ENCODE measurements at places on chromosomes 5 and 9. TPM values are rescaled to one million over a fixed set of nuclear protein-coding genes. Genes with fewer than 3 reads are reported as not detected.

Gene SAPCD2
- 6.6 TPM for total RNA-seq

Gene ORM2
- total RNA-seq: not detected

Gene TBC1D2
- total RNA-seq: 5.2 TPM

Gene ZNF189
- 10.6 TPM for total RNA-seq

Gene CCDC192
- not detected for total RNA-seq

Gene RBM27
- 21.8 TPM for total RNA-seq

Gene FOXD1
- total RNA-seq: 0.46 TPM

Gene PARP8
- total RNA-seq: 36.9 TPM

Gene ASPN
- total RNA-seq: not detected

Gene RNF208
- 4.4 TPM for total RNA-seq

Gene CDC20B
- not detected for total RNA-seq

Gene CLIC3
- 0.61 TPM for total RNA-seq

DNA sequence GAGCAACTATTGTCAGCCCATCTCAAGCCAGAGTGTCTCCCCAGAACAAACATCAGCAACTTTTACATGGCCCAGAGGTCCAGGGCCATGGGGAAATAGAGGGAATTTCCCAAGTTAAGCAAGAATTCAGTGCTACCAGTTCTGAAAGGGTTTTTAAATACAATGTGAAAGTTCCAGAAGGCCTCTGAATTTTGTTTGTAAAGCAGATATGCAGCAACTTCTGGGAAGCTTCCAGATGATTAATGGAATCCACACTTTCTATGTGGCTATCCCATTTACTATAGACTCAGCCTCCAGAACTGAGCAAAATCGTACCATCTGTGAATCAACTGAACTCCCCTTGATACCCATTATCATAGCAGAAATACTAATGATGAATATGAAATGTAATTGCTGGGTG, 93.8 kb downstream of the FEM1C start:
- no peak overlapping the region for H3K4me3 ChIP-seq
- no peaks in the 10 kb centered on the region for H3K36me3 ChIP-seq
- peaks cover 6% of the 10 kb centered on the region for H3K27me3 ChIP-seq
- no peaks in the 10 kb centered on the region for H3K4me1 ChIP-seq

DNA sequence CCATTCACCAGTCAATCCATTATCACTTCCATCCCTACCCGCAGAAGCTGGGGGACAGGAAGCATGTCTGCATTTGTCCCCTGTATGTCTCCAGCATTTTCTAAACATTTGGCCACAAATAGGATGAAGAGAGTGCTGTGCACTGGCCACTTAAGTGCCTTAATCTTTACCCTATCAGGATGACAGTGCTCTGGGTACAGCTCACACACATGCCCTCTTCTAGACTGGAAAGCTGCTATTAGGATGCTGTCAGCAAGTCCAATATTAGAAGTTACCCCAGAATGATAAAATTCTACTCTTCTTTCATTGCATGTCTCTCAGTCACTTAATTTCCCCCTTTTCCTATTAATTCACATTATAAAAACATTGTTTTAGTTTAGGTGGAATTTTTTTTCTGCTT, 168.4 kb downstream of the RASEF start:
- no peaks in the 10 kb centered on the region for H3K36me3 ChIP-seq
- H3K4me3 ChIP-seq: no peak overlapping the region
- H3K27me3 ChIP-seq: no peaks in the 10 kb centered on the region
- no peaks in the 10 kb centered on the region for H3K4me1 ChIP-seq
- no peak overlapping the region for H3K27ac ChIP-seq
- DNase-seq: no peak

DNA sequence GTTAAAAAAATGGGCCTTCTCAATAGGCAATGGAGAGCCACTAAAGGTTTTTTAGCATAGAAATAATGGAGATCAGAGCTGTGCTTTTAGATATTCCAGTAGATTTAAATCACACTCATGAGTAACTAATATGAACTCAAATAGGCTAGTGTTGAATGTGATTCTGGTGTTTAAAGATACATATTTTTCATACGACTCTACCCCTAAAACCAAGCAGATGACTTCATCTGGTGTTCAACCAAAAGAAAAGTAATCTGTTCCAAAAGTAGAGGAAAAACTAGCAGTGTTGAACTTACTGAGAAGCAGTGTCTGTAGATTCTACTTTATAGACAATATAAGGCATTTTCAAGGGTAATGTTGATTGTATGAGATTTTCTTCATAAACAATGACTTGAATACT, 138.1 kb downstream of the TSSK1B start:
- no peak for DNase-seq
- no peaks in the 10 kb centered on the region for H3K36me3 ChIP-seq
- H3K27me3 ChIP-seq: peaks cover 13% of the 10 kb centered on the region

GRCh38 chr5:113047234-113047633, 70.6 kb downstream of the DCP2 start:
- H3K27ac ChIP-seq: no peak overlapping the region
- H3K36me3 ChIP-seq: peaks cover 2% of the 10 kb centered on the region
- H3K4me1 ChIP-seq: peaks cover 19% of the 10 kb centered on the region
- DNase-seq: no peak
- no peaks in the 10 kb centered on the region for H3K27me3 ChIP-seq
- H3K4me3 ChIP-seq: no peak overlapping the region

GRCh38 chr5:56323505-56323904, 90.4 kb upstream of the ANKRD55 start:
- no peaks in the 10 kb centered on the region for H3K27me3 ChIP-seq
- H3K4me1 ChIP-seq: peaks cover 79% of the 10 kb centered on the region
- DNase-seq: peak; percentile 65
- no peaks in the 10 kb centered on the region for H3K36me3 ChIP-seq
- H3K4me3 ChIP-seq: no peak overlapping the region

GRCh38 chr5:135034236-135034962, 371 bp upstream of the PITX1 start:
- H3K27ac ChIP-seq: no peak overlapping the region
- peaks cover 74% of the 10 kb centered on the region for H3K27me3 ChIP-seq
- peak; percentile 61 for DNase-seq
- H3K4me1 ChIP-seq: peaks cover 34% of the 10 kb centered on the region

GRCh38 chr9:117744856-117745389, 40.7 kb downstream of the TLR4 start:
- no peak overlapping the region for H3K4me3 ChIP-seq
- peaks cover 3% of the 10 kb centered on the region for H3K4me1 ChIP-seq
- H3K27ac ChIP-seq: no peak overlapping the region

- H3K36me3 ChIP-seq: no peaks in the 10 kb centered on the region
- H3K27ac ChIP-seq: no peak overlapping the region
- DNase-seq: no peak
- H3K27me3 ChIP-seq: peaks cover 6% of the 10 kb centered on the region
These were observed 93.6 kb upstream of the FER start for GRCh38 chr5:108654051-108654450.

DNA sequence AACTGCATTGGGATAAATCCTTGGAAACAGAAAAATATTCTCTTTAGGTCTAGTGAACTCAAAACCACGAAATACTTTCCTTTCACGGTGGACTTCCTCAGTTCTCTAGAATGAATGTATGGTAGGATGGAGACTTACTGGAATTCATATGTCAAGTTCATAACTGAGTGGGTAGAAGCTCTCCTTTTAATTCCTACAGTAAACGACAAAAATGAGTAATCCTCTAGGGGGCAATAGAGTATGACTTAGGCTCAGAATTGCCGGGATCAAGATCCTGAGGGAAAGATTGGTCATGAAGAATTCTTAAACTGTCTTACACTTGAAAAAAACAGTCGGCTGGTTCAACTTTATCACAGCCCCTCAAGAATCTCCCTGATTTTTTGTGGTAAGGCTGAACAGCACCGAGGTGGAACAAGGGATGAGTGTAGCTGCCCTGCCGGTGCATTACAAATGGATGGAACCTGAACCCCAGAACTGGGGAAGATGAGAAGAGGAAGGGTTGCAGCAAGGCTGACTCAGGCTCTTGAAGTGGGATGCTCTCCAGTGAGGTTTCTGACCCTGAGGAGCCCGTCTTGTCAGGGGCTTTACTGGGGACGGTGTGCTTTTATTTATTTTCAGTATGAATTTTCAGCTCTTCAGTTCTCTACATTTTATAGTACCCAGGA, 14.0 kb upstream of the LOX start:
- no peaks in the 10 kb centered on the region for H3K4me1 ChIP-seq
- no peaks in the 10 kb centered on the region for H3K36me3 ChIP-seq

GRCh38 chr9:130288393-130288792, 22.8 kb downstream of the HMCN2 start:
- H3K4me1 ChIP-seq: no peaks in the 10 kb centered on the region
- peaks cover 28% of the 10 kb centered on the region for H3K27me3 ChIP-seq
- H3K4me3 ChIP-seq: no peak overlapping the region

GRCh38 chr5:76271836-76272235, 131.2 kb upstream of the IQGAP2 start:
- H3K36me3 ChIP-seq: no peaks in the 10 kb centered on the region
- no peaks in the 10 kb centered on the region for H3K27me3 ChIP-seq
- H3K27ac ChIP-seq: no peak overlapping the region
- H3K4me1 ChIP-seq: peaks cover 41% of the 10 kb centered on the region
- H3K4me3 ChIP-seq: no peak overlapping the region
- DNase-seq: no peak

GRCh38 chr9:8284884-8285283, 485.3 kb upstream of the DMAC1 start:
- H3K36me3 ChIP-seq: no peaks in the 10 kb centered on the region
- no peak overlapping the region for H3K27ac ChIP-seq
- no peak overlapping the region for H3K4me3 ChIP-seq
- H3K27me3 ChIP-seq: no peaks in the 10 kb centered on the region
- DNase-seq: no peak

DNA sequence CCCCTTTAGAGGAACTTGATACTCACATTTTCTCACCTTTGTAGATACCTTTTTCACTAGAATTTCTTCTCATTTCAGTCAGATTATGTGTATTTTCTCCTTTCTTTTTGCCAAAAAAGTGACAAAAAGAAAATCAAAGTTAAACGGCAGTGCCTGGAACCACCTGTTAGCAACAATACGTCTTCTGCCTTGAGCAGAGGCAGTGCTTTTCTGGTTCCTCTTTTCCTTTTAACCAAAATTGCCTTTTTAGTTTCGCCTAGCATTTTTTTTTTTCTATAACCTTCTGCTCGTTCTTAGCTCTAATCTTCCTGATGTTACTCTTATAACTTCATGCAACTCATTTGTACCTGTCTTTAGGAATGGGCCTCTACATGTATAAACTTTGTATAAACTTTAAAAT, 26.1 kb downstream of the SMIM32 start:
- peaks cover 7% of the 10 kb centered on the region for H3K36me3 ChIP-seq
- H3K4me3 ChIP-seq: no peak overlapping the region

GRCh38 chr5:78720997-78721396, 72.4 kb upstream of the LHFPL2 start:
- H3K27me3 ChIP-seq: no peaks in the 10 kb centered on the region
- no peaks in the 10 kb centered on the region for H3K4me1 ChIP-seq
- no peak overlapping the region for H3K27ac ChIP-seq

DNA sequence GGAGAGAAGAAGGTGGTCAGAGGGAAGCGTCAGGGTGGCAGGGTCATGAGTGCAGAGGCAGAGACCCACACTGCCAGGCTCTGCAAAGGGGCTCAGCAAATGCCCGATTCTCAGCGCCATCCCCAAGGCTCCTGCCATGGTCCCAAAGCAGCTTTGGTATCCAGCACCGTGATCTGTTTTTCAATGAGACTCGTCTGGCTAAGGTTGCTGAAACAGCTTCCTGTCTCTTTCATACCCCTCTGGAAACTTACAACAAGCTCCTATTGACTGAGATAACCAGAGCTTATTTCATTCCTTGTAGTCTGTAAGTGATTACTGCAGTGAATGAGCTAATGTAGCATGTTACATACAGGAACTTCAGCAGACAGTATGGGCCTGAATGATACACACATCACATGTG, 568.6 kb upstream of the DAP start:
- H3K36me3 ChIP-seq: no peaks in the 10 kb centered on the region
- no peaks in the 10 kb centered on the region for H3K27me3 ChIP-seq
- no peaks in the 10 kb centered on the region for H3K4me1 ChIP-seq
- no peak overlapping the region for H3K27ac ChIP-seq

GRCh38 chr5:41191249-41191648, 22.1 kb downstream of the C6 start:
- no peak overlapping the region for H3K4me3 ChIP-seq
- H3K27ac ChIP-seq: no peak overlapping the region
- no peaks in the 10 kb centered on the region for H3K27me3 ChIP-seq
- DNase-seq: no peak

GRCh38 chr5:28369418-28369817, 1331.0 kb upstream of the CDH9 start:
- no peaks in the 10 kb centered on the region for H3K4me1 ChIP-seq
- no peaks in the 10 kb centered on the region for H3K27me3 ChIP-seq
- no peaks in the 10 kb centered on the region for H3K36me3 ChIP-seq
- no peak overlapping the region for H3K4me3 ChIP-seq

- no peaks in the 10 kb centered on the region for H3K36me3 ChIP-seq
- DNase-seq: no peak
- no peak overlapping the region for H3K27ac ChIP-seq
- no peaks in the 10 kb centered on the region for H3K4me1 ChIP-seq
- H3K27me3 ChIP-seq: peaks cover 6% of the 10 kb centered on the region
These were observed 171.4 kb upstream of the NFIB start for GRCh38 chr9:14485366-14485765.

DNA sequence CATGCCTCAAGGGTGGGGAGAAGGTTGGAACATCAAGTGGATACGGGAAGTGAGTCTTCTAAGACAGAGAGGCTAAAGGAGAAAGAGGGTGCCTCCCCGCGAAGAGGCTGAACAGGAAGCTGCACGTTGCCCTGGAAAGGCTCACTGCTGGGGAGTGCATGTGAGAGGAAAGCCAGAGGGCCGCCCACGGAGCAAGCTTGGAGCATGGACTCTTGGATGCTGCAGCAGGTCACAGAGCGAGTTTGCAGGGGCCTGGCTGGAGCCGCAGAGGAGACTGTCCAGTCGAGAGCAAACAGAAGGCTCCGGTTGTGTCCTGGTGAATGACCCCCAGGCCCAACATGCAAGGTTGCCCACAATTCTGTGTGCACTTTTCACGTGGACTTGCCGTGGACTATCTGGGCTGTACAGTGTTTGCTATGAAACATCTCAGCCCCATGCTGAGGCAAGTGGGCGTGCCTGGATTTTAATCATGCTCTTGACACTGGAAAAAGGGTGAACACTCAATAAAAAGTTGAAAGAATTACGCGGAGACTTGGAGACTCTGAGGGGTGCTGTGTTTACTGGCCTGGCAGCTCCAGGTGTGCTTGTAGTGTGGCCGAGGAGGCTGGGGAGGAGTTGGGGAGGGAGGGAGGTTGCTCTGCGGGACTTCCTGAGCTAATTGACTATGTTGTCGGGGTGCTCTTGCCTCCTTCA, 54.5 kb upstream of the GARNL3 start:
- peaks cover 4% of the 10 kb centered on the region for H3K4me1 ChIP-seq
- H3K27me3 ChIP-seq: no peaks in the 10 kb centered on the region
- no peak for DNase-seq
- no peaks in the 10 kb centered on the region for H3K36me3 ChIP-seq

DNA sequence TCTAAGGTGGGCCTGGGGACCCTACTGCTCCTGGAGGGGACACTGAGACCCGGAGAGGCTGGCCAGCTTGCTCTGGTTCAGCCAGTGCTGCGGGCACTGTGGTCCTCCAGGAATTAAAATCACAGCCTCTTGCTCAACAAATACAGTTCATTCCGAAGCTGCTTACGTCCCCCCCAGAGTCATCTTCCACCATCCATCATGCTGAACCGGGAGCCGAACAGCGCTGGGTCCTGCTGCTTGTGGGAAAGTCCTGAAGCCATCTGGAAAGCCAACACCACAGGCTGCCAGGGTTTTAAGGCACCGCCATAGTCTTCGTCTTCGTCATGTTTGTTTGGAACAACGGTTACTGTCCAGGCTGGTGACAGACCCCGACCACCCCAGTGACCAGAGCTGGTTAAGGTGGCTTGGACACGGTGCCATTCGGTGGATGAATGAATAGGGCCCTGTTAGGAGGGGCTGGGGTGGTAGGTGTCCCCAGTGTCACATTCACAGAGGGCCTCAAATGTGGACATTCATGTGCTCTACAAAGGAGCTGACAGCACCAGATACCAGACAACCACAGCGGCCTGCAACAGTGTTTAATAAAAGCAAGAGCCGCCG, 81.6 kb upstream of the PHYKPL start:
- DNase-seq: no peak
- H3K4me3 ChIP-seq: no peak overlapping the region
- no peaks in the 10 kb centered on the region for H3K36me3 ChIP-seq
- no peaks in the 10 kb centered on the region for H3K4me1 ChIP-seq
- H3K27me3 ChIP-seq: no peaks in the 10 kb centered on the region

All from activated CD4-positive, alpha-beta memory T cell treated with anti-CD3 and anti-CD28 coated beads for 36 hours (primary cell).